ENCODE measurements at places on chromosomes 4 and X.

- DNase-seq: no peak
Observed at GRCh38 chrX:96615448-96615847, 69.2 kb upstream of the DIAPH2 start.

DNA sequence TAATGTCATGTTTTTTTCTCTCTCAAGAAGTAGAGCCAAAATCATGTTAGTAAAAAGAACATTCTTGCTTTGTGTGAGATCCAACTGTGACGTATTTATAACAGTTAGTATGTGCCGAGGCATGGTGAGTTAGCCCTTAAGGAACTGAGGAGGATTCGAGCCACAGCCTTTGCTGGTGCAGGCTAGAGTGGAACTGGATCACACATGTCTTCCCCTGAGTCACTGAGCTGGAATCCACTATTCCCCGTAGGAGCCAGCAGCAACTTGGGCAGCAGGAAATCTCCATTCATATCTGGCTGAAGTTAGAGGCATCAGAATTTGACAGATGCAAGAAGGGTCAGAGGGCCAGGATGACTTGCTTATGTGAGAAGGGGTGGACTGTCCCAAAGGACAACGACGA is 144.6 kb upstream of the KIT start:
- no peak for DNase-seq

GRCh38 chrX:23720117-23720677 is 22.9 kb downstream of the ACOT9 start:
- no peak for DNase-seq

DNA sequence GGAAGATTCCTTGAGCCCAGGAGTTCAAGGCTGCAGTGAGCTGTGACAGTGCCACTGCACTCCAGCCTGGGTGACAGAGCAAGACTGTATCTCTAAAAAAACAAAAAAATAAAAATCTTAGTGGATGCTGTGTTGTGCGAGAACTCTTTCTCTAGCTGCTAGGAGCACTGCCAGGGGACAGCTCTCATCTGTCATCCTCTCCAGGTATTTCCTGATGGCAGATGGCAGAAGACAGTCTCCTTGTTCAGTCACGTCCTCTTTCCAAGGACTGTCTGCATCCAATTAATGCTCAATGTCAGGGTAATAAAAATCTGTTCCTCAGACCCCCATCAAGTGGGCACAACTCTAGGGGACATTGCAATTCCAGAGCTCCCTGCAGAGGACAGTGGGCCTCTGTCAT is 29.2 kb downstream of the PPM1K start:
- no peak for DNase-seq

- no peak for DNase-seq
Observed at GRCh38 chrX:67893931-67894330, 350.1 kb downstream of the AR start.

GRCh38 chr4:120445186-120445585 is 378.5 kb upstream of the MAD2L1 start:
- no peak for DNase-seq

- DNase-seq: no peak
Observed at GRCh38 chr4:65023081-65023480, 613.8 kb upstream of the TECRL start.

DNA sequence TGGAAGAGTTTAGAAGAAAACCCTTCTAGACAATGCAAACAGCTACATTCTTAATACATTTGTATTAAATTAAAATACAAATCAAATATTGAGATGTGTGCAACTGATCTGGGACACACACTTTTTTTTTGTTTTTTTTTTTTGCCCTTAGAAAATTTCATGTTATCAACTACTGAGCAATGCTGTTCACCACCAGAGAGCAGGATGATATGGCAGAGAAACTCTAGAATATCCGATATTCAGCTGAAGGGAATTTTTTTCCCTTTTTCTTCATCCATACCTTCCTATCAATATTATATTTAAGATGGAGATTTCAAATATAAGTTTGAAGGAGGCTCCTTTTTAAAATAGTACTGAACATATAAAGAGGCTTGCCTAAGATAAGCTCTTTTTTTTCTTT is 1.0 kb downstream of the NDST3 start:
- DNase-seq: no peak

- no peak for DNase-seq
Observed at GRCh38 chrX:46376246-46376885, 168.9 kb downstream of the ZNF674 start.

DNA sequence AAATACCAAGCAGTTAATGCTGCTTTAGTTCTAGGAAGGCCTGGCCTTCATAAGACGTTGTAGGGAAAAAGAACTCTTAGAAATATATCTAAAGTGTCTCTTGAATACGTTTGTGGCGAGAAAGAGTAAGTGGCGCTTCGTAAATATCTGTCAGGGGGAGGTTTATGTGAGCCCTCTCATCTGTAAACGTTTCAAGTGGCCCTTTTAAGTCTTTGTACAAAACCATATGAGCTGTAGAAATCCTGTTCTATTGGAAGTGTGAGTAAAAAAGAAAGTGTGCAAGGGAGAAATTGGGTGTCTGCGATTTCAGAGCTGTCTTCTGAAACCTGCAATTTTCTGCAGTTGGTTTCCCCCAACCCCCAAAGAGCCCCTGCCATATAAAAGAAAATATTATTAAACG is 8.6 kb upstream of the INTU start:
- DNase-seq: no peak

GRCh38 chrX:131063613-131064012 is 5.5 kb downstream of the ARHGAP36 start:
- no peak for DNase-seq
